ENCODE measurements at places on chromosomes 2 and 18.

DNA sequence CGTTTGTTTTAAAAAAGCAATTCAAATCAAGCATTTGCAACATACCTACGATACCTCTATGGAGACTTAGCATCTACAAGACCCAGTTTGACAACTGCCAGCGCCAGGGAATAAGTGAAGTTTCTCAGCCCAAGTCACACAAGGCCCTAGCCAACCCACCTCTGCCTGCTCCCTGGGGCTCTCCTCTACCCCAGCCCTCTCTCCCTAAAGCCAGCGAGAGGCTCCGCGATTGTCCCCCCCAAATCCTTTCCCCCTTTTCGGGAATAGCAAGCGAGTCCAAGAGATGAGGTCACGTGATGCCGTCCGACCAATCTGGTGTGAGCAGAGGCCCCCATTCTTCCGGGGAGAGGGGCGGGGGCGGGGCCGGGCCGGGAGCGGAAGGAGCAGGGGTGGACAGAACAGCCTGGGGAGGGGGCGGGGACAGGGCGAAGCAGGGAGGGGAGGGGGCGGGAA lies 102.2 kb upstream of the RAB6C start:
- peak; percentile 68 for DNase-seq

- no peak for DNase-seq
Observed at GRCh38 chr18:50395093-50395492, 20.2 kb downstream of the SKA1 start.

- DNase-seq: no peak
Observed at GRCh38 chr18:79600596-79600995, 79.0 kb upstream of the CTDP1 start.

- no peak for DNase-seq
Observed at GRCh38 chr2:164457271-164457670, 164.0 kb downstream of the GRB14 start.

GRCh38 chr2:96506907-96507240 lies 1.7 kb upstream of the NEURL3 start:
- DNase-seq: no peak

GRCh38 chr2:112627060-112628040 lies 18.4 kb upstream of the SLC20A1 start:
- peak; percentile 96 for DNase-seq

DNA sequence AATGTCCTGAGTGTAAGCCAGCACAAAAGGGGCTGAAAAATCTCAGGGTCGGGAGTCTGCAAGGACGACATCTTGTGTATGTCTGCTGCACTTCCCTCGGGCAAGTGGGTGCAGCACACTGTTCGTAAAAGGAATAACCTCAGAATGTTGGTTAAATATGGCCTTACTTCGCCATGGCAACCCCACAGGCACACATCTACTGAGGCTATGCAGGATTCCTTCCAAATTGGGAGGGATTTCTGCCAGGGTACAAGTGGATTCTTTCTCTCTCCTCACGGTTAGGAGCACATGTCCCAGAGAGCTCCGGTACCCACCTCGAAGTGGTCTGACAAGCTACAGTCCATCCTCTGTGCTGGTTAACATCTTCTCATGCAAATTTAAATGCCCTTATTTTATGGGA lies 277.7 kb upstream of the PXDN start:
- no peak for DNase-seq

GRCh38 chr2:144922519-144922918 lies 402.6 kb upstream of the ZEB2 start:
- no peak for DNase-seq

DNA sequence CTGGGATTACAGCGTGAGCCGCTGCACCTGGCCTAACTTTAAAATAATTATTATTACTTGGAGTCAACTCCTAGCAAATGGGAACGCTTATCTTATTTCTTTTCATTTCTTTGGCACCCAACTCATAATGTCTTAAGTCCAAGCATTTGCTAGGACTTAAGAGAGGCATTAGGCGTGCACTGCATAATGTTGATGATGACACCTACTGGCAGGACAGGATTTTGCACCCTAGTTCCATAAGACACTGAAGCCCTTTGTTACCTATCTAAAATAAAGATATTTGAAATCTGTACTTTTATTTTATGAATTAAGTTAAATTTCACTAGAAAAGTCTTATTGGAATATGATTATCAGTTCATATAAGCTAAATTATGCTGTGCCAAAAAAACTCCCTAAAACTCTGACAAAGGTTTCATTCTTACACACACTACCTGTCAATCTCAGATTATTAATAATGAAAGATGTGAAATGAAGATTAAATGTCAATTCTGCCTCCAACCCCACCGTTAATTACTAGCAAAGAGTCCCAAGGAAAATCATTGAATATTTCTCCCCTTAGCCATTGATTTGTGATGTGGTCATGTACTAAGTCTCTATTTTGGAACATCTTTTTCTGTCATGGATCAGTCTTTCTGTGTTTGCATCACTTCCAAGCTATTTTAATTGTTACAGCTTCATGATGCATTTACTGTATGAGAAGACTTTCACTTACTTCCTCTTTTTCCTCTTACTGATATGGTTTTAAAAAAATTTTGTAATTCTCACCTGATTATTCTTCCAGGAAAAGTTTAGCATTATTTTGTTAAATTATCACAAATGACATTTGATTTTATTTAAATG lies 12.7 kb upstream of the CDH2 start:
- peak; percentile 65 for DNase-seq

DNA sequence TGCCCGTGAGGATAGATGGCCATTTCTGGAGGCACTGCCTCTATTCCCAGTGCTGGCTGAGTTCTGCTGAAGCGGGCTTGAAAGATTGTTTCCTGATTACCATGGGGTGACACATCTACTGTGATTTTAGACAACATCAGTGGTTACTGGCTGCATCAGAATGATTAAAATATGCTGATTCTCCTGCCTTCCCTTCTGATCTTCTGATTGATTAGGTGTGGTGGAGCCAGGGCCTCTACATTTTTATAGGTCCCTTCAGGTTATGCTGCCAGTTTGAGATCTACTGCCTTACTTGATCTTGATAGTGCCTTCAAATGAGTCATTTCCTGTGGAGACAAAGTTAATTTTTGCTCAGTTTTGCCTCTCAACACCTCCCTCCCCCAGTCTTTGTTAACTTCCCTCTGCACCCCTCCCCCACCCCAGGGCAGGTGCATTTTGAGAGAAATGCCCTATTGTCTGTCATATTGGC lies 31.6 kb upstream of the SNORC start:
- DNase-seq: peak; percentile 43

DNA sequence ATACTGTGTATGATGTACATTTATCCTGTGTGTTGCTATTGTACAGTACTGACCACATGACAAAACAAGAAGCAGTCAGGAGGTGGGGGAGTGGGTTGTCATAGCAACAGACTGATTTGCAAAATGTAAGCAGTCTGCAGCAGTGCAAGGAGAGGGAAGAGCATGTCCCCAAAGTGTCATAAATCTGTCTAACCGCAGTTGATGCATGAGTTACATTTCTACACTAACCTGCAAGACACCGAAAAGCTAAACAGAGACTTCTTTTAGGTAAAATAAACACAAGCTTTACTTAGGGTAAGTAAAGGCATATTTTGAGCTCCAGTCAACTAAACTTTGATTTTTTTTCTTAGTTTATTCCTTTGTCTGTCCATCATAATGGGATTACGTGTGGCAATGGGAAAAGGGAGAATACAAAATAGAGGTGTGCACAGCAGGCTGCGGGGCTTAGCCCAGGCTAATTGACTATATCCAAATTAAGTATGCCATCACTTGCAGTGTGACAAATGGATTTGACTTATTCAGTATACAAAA lies 134.5 kb downstream of the MEIS1 start:
- DNase-seq: peak; percentile 57

DNA sequence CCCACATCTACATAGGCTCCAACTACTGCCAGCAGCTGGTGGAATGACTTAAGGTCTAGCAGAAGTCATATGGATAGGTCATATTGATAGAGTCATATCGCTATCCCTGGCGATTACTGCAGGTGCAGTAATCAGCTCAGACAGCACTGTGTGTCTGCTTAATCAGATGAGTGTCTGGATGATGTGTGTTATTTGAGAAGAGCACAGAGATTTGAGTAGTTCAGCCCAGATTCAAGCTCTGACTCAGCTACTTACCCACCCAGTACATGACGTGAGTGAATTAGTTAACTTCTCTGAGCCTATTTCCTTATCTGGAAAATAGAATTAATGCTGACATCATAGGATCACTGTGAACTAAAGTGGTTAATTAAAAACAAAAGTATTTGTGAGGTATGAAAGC lies 78.9 kb downstream of the EHD3 start:
- no peak for DNase-seq

GRCh38 chr2:161245671-161246070 lies 62.6 kb upstream of the PSMD14 start:
- no peak for DNase-seq

GRCh38 chr2:19580264-19580663 lies 221.8 kb upstream of the OSR1 start:
- no peak for DNase-seq

- peak; percentile 92 for DNase-seq
Observed at GRCh38 chr2:144083211-144083610, 436.7 kb downstream of the ZEB2 start.

DNA sequence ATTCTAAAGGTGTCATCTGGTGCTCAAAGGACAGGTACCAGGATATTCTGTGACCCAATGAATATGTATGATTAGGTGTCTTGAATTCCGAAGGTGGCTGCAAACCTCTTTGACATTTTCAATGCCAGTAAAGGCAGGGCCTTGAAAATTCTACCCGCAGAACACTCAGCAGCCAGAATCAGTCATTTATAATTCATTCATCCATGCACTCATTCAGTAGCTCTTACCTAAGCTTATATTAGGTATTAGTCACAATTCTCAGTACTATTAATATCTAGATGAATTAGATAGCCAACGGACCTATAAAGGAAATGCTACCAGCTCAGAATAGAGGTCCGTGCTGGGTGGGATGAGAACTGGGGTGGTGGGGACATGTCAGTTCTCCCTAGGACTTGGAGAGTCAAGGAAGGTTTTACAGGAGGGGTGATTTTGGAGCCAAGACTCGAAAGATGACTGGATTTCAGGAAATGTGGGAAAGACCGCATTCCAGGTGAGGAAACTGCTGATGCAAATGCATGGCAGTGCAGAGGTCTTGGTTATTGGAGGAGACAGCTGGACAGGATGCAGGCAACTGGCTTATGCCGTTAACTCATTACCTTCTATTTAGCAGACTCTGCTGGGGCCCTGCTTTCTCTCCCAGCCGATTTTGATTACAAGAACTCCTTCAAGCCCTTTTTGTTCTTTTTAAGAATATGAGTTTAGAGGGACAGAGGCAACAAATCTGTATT lies 7.2 kb downstream of the TRIB2 start:
- no peak for DNase-seq

GRCh38 chr18:77255426-77256105 lies 5.9 kb downstream of the GALR1 start:
- DNase-seq: no peak

DNA sequence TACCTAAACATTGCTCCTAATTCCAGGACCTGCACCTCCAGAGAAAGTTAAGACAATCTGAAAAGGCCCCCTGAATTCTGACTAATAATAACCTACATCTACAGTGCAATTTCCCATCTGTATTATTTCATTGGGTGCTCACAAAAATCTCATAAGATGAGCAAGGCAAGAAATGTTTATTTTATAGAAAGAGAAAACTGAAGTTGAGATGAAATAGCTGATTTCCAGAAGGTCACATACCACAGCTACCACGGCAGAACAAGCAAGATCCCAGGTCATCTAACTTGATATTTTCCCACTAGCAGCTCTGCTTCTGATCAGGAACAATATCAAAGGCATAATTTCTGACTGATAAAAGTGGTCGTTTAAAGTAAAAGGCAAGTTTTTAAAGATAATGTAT lies 105.8 kb upstream of the COL5A2 start:
- DNase-seq: peak; percentile 66

DNA sequence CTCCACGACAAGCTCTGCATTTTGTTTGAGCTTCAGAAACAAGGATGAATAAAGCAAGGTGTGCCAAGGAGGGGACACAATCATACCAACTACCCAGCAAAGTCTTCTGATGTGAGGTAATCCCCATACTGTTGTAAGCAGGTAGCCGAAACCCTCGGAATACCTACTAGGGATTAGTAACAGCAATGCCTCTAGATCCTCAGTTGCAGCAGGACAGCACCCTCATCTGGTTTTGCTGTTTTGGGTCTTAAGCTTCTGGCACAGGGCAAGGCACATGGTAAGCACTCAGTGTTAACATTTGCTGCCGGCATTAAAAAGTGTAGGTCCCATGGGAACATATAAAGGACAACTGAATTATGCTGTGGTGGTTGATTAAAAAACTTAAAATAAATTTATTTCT lies 16.0 kb upstream of the LINC00305 start:
- DNase-seq: no peak

GRCh38 chr2:202278036-202278760 lies 12.6 kb downstream of the NOP58 start:
- DNase-seq: peak; percentile 64

GRCh38 chr2:121596221-121597080 lies 52.8 kb downstream of the CLASP1 start:
- peak; percentile 73 for DNase-seq

DNA sequence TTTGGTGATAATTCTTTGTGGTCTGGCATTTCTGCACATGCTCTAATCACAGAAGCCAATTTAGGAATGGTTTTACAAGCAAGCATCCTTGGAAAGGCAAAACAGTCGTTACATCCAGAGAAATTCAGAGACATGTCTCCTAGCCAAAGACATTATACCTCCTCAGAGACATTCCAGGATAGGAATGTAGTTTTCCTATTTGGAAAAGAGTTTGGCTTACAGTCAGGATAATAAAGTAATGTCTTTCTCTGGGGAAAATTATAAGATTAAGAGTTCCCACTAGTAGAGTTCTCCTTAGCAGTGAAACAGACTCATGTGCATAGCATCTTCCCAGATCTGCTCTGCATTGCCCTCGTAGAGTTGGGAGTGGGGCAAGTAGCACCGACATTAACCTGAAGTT lies 753.6 kb upstream of the TMEFF2 start:
- DNase-seq: no peak

- DNase-seq: no peak
Observed at GRCh38 chr2:127233710-127234109, 13.6 kb upstream of the CYP27C1 start.

DNA sequence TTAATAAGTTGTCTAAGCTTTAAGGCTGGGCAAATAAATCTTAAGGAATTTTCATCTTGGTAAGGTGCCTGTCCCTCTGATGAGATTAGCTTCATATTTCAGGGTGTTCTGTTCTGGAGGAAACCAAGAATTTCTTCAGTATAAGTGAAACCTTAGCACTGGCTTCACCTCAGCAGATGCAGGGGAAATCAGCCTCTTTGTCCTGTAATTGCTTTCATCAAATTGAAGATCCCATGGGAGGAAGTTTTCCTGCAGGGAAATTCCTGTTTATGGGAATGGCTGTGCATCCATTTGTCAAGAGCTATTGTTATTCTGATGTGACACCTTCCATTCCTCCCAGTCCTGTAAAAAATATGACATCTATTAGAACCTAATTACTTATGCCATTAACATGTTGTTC lies 174.5 kb downstream of the PTPRM start:
- DNase-seq: no peak

All from EL (cell line).